ENCODE measurements at places on chromosomes 2 and 18.

GRCh38 chr2:65383541-65384488 is 48.6 kb downstream of the SPRED2 start:
- no peak for DNase-seq

GRCh38 chr2:85737481-85737880 is 16.3 kb upstream of the ATOH8 start:
- peak; percentile 63 for DNase-seq

DNA sequence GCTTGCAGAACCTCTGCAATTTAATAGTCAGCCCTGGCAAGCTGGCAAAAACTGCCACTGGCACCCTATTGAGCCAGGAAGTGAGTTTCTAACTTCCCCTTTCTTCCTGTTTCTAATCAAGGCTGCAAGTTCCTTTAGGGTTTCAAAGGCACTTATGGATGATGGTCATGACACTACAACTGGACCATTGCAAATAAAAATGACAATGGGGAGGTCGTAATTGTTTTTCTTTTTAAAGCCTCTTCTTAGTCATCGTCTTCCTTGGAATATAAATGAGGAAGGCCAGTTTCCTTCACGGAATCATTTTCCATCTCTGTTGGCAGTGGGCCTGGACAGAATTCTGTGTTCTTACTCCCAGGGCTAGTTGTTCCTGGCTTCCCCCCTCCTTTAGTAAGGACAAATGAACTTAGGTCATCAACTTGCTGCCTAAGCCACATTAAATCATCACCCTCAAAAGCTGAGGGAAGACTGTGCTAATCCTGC is 35.8 kb downstream of the SH3RF3 start:
- DNase-seq, result no peak

DNA sequence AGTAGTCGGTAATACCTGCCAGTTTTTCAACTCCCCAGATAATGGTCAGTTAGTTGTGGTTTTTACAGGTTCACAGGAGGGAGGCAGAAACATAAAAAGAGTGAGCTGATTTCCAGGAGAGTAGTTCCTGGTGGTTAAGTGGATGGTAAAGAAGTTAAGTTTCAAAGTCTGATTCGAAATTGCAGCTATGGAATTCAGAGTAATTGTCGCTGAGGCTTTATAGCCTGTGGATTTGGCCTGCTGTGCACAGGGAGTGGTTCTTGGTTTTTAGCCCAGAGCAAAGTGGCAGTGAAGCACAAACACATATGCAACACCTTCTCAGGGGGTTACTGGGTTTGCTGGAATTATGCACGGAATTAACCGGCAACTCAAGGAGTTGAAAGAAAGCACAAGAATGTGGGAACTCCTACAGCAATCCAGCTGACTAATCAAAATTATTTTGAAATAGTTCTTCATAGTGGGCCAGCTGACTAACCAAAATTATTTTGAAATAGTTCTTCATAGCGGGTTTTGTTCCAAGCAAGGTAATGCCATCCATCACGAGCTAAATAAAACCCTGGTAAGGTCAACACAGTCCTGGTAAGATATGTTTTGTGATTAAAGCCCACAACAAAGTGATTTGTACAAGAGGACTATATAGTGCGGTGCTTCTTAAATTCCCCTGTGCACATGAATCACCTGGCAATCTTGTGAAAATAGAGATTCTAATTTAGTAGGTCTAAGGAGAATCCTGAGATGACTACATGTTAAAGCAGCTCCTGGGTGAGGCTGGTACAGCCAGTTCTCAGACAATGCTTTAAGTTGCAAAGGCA is 94.4 kb downstream of the SGPP2 start:
- DNase-seq, result no peak

GRCh38 chr2:587087-587960 is 89.9 kb downstream of the TMEM18 start:
- DNase-seq, result no peak

DNA sequence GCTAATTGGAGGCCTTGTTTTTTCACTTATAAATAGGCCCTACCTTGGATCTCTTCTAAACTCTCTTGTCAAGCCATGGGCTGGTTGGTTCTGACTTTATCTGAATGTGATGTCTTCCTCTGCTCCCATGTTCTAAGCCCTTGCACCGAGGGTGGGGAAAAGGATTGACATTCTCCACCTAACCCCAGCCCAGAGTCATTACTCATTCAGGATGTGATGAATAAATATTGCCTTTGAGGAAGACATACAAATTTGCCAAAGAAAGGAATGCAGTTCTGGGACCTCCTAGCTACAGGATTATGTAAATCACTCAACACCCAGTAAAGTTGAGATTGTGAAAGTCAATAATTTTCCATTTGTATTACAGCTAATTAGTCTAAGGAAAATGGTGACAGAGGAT is 142.1 kb upstream of the LYPD6 start:
- no peak for DNase-seq

GRCh38 chr18:55821219-55821618 is 233.2 kb upstream of the TCF4 start:
- no peak for DNase-seq
